Right lung (tissue), 10 donors: ENCODE measurements at places on chromosomes 6 and 20. TPM values are rescaled to one million over a fixed set of nuclear protein-coding genes. Genes with fewer than 3 reads are reported as not detected.

DNA sequence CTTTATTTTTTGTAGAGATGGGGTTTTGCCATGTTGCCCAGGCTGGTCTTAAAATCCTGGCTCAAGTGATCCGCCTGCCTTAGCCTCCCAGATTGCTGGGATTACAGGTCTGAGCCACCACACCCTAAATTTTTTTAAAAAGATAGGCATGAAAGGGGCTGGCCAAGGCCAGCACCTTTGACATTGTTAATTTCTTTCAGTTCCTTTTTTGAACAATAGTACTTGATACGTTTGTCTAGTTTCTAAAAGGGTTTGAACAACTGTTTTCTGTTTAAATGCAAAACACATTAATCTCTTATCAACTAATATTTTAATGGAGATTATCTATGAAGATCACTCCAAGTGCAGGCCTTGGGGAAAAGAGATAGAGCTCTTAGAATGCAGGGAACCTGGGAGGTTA lies 37.6 kb upstream of the PTPRK start:
- no peak for DNase-seq

GRCh38 chr6:131858765-131859415 lies 51.1 kb downstream of the ENPP1 start:
- DNase-seq: no peak

Gene TAF11
- 48.2 TPM for polyA plus RNA-seq

GRCh38 chr20:47944682-47945081 lies 159.4 kb upstream of the SULF2 start:
- no peak for DNase-seq

- DNase-seq: no peak
These were observed 14.1 kb downstream of the DAAM2 start for GRCh38 chr6:39806278-39806677.

- no peak for DNase-seq
These were observed 414.2 kb upstream of the SPTLC3 start for GRCh38 chr20:12594410-12595088.

DNA sequence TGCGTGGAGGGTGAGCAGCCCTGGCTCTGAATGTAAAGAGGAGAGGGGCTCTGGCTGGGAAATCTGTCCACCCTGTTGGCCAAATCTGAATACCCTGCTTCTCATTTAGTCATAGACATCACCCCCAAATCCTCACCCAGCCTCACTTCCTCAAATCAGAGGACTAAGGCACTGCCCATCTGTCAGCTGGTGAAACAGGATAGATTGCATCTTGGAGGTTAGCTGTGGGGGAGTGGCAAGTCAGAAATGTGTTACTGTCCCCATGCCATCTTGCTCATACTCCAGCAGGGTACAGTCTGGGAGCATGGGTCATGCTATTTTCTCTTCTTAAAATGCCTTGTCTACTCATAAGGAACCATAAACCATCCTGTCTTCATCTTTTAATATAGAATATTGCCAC lies 9.5 kb upstream of the DTNBP1 start:
- DNase-seq: no peak

DNA sequence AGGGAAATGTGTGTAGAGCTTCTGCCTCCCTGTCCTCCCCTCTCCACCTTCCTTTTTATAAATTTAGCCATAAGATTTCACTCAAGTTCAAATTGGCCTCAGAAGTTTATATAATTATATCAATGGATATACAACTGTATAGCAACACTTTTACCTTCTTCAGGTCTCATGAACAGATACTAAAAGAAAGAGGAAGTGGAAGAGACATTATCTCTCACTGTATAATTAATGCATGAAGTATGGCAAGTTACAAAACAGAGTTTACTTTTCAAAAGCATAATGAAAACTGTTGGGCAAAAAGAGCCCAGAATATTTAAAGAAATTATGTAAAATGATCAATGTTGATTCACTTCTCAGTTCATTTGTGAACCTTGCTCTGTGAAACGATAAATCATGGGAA lies 99.7 kb downstream of the PDE7B start:
- no peak for DNase-seq

- no peak for DNase-seq
These were observed 8.3 kb downstream of the NT5E start for GRCh38 chr6:85458184-85458583.

Gene HLA-DQB1
- 11.2 TPM for polyA plus RNA-seq

- DNase-seq: no peak
These were observed 78.8 kb upstream of the HMGN3 start for GRCh38 chr6:79313254-79313653.

Gene LST1
- polyA plus RNA-seq: 7.1 TPM

Gene PM20D2
- polyA plus RNA-seq: 34.2 TPM

Gene RAET1E
- 0.29 TPM for polyA plus RNA-seq

Gene HECA
- polyA plus RNA-seq: 17.9 TPM

GRCh38 chr6:11404838-11405237 lies 132.7 kb upstream of the TMEM170B start:
- DNase-seq: no peak

- DNase-seq: no peak
These were observed 610.7 kb downstream of the CBLN4 start for GRCh38 chr20:55394592-55394991.

Gene HLA-DMB
- polyA plus RNA-seq: 7.7 TPM

DNA sequence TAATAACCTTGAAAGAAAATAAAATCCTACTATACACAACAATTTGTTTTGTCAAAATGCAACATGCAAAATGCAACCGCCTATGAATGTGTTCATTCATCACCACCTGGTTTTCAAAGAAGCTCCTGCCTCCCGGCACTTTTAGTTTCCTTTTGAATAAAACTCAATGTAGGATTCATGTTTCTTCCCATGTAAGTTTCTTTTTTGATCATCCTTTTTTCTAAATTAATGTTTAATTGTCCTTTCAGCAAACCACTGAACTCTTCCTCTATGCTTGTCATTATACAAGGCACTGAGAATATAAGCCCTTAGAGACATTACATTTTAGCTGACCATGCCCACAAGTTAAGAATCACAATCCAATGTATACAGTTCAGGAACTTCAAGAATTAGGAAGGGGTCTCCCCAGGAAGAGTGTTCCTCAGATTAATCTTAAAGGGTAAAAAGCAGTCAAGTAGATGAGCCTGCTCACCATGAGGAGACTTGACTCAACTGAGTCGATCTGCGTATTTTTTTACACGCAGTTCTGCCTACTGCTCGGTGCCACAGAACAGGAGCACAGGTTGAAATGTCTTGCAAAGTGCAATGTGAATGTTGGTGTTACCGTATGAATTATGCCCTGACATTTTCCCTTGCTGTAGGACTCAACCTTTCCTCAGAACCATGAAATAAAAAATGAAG lies 7.2 kb upstream of the THEMIS start:
- no peak for DNase-seq

DNA sequence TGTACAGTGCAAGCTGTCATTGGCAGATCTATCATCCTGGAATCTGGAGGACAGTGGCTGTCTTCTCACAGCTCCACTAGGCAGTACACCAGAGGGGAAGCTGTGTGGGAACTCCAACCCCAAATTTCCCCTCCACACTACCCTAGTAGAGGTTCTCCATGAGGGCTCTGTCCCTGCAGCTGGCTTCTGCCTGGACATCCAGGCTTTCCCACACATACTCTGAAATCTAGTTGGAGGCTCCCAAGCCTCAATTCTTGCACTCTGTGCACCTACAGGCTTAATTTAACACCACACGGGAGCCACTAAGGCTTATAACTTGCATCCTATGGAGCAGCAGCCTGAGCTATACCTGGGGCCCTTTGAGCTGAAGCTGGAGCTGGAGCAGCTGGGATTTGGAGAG lies 43.0 kb upstream of the TRIM39 start:
- no peak for DNase-seq

DNA sequence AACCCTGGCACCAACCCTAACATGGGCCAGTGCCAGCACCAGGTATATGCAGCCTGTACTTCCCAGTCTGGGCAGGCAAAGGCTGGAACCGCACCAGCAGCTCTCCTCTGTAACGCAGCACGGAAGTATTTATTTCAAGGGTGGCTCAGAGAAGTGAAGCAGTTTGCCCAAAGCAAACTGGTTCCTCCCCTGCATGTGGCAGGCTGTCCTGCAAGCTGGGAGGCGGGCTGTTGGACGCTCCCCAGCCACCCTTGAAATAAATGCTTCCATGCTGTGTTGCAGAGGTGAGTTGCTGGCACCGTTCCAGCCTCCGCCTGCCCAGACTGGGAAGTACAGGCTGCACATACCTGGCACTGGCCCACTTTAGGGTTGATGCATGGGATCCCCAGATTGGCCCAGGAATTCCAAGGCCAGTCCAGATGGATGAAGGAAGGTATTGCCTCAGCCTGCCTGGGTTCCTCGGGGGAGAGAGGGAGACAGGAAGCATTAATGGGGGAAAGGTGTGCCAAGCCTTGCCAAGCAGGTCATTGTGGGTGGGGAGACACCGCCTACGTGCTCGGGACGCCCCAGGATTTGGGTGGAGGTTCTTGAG lies 49.8 kb downstream of the PPARD start:
- no peak for DNase-seq

Gene MDFI
- polyA plus RNA-seq: 88.2 TPM

DNA sequence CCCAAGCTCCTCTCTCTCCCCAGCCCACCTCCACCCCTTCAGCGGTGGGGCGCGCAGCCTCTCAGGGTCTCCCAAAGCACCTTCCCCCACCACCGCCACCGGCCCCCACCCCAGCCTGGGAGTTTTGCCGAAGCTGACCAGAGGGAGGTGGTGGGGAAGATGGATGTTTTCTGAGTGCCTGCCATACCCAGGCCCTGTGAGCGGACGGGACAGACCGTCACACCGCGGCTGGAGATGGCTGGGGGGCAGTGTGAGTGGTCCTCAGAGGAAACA lies 5.7 kb downstream of the C20orf204 start:
- no peak for DNase-seq

GRCh38 chr6:22952097-22952496 lies 382.7 kb downstream of the HDGFL1 start:
- DNase-seq: no peak

- DNase-seq: no peak
These were observed 265.0 kb upstream of the EPHA7 start for GRCh38 chr6:93684339-93684738.

Gene STK38
- 44.8 TPM for polyA plus RNA-seq

DNA sequence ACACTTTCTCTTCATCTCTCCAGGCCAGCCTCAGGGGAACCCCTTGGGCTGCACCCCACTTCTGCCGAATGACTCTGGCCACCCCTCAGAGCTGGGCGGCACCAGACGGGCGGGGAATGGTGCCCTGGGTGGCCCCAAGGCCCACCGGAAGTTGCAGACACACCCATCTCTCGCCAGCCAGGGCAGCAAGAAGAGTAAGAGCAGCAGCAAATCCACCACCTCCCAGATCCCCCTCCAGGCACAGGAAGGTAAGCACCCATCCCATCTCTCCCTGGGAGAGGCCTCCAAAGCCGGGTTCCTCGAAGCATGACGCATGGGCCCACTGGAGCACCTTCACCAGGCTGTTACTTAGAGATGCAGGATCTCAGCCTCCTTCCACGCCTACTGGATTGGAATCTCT lies 11.3 kb downstream of the MDFI start:
- DNase-seq: no peak

DNA sequence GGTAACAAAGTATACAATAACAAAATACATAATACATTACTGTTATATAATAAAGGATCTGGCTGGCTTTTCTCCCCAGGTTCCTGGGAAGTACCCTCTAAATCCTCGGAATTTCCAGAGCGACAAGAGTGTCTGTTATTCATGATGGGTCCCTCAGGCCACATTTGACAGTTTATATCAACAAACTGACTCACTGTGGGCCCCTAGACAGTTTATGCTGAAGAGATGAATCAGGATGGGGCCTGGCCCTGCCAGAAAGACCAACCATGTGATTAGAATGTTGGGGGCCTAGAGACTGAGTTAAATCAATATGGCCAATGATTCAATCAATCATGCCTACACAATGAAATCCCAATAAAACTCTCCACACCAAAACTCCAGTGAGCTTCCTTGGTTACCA lies 13.5 kb downstream of the USP45 start:
- DNase-seq: no peak

Gene GCM1
- polyA plus RNA-seq: 0.07 TPM

Gene OOEP
- 0.66 TPM for polyA plus RNA-seq

GRCh38 chr6:1576166-1576565 lies 33.5 kb upstream of the FOXC1 start:
- no peak for DNase-seq

DNA sequence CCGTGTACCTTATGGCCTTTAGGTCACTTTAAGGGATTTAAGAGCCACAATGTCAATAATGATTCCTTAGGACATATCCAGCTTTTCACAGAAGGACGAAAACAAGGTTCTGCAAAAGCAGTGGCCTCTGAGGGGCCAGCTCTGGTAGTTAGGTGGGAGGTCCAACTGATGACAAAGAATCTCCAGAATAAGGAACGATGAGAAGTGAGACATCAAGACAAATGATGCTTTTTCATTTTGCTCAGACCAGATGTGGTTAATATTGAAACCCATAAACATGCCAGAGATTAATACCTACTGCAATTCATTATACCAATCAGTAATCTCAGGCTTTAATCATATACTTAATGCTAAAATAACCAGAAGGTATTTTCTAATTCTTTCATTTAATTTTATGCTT lies 1.9 kb downstream of the C6orf58 start:
- no peak for DNase-seq

DNA sequence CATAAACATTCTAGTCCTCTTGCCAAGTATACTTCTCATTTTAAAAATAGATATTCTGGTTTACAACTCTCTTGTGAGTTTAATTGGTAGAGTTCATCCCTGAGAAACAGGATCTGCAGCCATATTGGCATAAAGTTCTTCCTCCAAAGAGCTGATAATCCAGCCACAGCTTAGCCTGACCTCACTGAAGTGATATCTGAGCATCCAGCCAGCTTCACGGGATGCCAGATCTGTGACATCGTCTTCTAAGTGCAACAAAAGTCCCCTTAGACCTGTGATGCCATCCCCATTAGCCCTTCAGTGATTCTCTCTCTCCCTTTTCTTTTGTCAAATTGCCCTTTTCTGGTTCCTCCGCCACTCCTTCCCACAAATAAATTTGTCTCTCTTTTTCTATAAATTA lies 180.6 kb upstream of the STXBP5 start:
- no peak for DNase-seq

DNA sequence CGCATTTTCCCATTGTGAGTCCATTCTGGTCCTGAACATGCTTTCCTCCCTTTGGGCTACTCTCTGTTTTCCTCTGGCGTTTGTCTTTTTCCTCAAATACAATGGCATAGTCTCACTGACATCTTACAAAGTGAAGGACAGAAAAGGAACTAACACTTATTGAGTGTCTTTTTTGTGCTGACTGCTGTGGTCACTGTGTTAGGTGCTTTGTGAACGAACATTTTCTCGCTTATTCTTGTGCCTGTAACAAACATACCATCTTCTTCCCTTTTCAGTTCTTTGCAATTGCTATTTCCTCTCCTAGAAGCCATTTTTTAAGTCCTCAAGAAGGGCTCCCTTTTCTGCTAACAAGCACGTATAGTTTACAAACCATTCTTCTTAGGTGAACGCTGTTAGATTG lies 15.4 kb downstream of the FIG4 start:
- DNase-seq: no peak

Gene MCCD1
- polyA plus RNA-seq: not detected

- DNase-seq: no peak
These were observed 384.2 kb downstream of the PRKN start for GRCh38 chr6:162343198-162343935.

DNA sequence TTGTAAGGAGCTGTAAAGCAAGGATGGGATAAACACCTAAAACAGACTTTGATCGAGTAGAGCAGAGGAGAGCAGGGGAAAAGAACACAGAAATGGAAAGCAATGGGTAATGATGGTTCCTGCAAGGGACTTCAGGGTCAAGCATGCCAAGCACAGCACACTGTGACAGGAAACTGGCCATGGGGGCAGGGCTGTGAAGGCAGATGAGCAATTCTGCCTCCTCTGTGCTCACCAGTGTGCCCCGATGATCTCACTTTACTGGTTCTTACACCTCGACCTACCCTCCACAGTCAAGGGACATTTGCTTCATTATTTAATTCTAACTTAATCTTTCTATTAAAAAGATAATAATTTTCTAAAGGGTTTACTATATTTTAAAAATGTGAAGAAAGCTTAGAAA lies 21.6 kb upstream of the MYB start:
- no peak for DNase-seq
